HS-27A (cell line): ENCODE measurements at places on chromosomes 13 and 19.

- no peak for DNase-seq
Measured at GRCh38 chr13:68834375-68834774, 1273.3 kb upstream of the ATXN8OS start.

GRCh38 chr13:32446773-32447465 is 19.0 kb upstream of the N4BP2L1 start:
- DNase-seq = no peak

- no peak for DNase-seq
Measured at GRCh38 chr19:21699197-21699596, 68.2 kb downstream of the ZNF100 start.

DNA sequence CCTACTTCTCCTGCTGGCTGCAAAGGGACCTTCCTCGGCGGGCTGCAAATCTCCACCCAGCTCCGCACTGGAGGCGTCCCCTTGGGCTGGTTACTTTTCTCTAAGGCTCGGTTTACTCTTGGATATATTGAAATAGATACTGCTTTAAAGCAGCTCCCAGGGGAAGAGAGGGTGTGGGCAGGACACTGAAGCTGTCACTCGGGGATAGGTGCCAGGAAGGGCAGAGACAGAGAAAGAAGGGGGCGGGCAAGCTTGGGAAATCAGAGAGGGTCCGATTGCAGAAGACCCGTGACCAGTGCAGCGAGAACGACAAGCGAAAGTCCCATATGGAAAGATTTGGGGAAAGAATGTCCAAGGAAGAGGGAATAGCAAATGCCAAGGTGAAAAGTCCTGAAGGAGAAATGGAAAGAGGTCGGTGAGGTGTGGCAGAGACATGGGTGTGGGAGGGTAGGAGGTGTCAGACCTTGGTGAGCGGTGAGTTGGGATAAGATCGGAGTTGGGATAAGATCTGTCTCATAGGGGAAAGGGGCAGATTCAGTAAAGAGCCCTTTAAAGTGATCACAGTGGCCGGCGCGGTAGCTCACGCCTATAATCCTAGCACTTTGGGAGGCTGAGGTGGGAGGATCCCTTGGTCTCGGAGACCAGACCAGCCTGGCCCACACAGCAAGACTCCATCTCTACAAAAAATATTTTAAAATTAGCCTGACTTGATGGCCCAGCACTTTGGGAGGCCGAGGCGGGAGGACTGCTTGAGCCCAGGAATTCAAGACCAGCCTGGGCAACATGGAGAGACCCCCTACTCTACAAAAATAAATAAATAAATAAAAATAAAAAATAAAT is 618 bp downstream of the THSD8 start:
- DNase-seq = no peak

DNA sequence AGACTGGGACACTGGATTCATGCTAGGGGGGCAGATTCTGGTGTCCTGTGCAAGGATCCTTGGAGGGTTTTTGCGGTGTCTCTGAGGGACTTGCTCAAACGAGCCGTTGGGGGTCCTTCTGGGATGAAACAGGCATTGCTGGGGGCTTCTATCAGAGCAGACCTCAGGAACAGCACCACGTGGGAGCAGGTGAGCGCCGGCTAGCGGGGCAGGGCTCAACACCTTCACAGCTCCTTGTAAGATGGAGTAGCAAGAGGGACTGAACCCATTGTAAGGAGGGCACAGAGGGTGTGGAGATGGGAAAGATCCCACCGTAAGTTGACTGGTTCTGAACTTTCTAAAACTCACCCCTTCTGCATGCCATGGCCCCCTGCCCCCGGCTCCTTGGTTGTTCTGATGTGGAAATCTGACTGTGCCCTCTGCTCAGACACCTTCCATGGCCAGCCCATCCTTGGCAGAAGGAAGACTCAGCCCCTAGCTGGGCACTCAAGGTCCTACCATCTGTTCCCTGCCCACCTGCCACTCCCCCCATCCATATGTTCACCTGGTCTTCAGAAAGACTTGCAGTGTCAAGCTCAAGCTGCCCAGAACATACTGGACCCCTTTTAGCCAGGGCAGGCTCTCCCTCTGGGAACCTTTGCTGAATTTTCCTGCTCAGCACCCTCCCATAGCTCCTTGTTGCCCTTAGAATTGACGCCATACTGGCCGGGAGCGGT is 1.2 kb downstream of the SLC27A1 start:
- no peak for DNase-seq

DNA sequence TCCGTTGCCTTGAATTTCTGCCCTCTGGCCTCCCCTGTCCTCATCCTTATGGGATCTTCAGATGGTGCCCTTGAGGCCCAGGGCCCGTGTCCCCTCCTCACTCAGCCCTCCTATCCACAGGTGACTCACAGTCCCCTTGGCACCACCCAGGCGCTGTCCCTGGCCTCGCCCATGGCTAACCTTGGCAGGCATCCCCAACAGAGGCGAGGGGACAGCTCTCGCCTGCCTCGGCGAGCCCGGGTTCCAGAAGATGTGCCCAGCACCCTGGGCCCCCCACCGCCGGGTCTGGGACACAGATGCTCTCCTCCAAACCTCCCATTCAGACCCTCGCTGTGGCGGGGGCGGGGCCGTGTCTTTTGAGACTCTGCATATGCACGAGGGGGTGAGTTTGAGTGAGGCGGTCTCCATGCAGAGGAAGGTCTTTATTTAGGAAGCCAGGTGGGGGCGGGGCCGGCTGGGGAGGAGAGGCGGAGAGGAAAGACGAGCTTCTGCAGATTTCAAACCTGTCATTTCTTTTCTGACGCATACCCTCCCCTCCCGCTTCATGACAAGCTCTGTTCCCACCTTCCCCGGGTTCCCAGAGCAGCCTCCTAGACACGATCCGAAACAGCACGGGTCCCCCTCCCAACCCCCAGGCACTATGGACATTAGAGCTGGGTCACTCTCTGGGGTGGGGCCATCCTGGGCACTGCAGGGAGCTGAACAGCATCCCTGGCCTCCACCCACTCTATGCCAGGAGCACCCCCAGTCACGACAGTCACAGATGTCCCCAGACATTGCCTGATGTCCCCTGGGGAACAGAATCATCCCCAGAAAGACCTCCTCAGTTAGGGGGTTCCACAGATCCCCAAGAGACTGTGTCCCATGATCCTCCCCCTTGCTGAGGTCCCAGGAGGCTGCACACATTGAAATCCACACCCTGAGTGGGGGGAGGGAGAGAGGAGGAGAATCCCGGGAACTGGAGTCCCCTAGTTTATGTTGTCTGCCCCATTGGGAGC is 48.5 kb downstream of the GNG7 start:
- no peak for DNase-seq

- DNase-seq = no peak
Measured at GRCh38 chr19:28933039-28933438, 279.9 kb downstream of the UQCRFS1 start.

DNA sequence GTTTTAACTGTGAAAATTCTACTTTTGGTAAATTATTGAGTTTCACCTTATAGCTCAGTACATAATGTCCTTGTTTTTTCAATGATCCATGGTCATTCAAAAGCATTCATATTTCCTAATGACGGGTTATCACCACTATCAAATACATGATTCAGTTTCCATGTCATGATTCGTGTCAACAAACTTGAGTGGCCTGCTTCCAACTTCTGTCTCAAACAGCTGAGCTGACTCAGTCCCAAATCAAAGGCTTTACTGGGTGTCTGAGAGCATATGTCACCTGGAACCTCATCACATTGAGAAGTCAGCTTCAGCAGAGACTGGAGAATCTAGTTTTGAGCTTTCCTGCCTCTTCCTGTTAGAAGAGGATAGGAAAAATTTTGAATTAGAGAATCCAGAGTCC is 40.3 kb upstream of the SGCG start:
- DNase-seq = no peak

DNA sequence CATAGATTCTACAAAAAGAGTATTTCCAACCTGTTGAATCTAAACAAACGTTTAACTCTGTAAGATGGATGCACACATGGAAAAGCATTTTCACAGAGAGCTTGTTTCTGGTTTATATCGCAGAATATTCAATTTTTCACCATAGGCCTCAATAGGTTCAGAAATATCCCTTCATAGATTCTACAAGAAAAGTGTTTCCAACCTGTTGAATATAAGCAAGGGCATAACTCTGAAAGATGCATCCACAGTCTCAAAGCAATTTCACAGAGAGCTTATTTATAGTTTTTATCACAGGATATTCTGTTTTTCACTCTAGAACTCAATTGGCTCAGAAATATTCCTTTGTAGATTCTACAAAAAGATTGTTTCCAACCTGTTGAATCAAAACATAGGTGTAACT is 1483.6 kb downstream of the UQCRFS1 start:
- DNase-seq = no peak

DNA sequence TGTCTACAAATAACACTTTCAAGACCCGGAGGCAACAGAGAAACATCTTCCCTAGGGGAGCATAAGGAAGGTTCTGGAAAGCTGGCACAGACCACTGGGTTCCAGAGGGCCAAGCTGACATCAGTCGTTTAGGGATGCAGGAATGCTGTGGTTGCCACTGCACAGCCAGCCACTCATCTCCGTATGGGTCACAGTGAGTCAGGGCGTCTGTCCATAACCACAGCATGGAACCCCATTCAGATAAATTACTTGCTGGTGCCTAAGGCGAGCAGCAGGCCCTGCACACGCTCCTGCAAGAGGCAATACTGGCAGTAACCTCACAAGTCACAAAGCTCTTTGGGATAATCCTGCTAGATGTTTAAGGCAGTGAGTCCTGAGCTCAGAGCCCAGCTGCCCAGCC is 140.9 kb upstream of the UBL3 start:
- peak; percentile 60 for DNase-seq

- DNase-seq = no peak
Measured at GRCh38 chr19:5307655-5308054, 33.0 kb downstream of the PTPRS start.

DNA sequence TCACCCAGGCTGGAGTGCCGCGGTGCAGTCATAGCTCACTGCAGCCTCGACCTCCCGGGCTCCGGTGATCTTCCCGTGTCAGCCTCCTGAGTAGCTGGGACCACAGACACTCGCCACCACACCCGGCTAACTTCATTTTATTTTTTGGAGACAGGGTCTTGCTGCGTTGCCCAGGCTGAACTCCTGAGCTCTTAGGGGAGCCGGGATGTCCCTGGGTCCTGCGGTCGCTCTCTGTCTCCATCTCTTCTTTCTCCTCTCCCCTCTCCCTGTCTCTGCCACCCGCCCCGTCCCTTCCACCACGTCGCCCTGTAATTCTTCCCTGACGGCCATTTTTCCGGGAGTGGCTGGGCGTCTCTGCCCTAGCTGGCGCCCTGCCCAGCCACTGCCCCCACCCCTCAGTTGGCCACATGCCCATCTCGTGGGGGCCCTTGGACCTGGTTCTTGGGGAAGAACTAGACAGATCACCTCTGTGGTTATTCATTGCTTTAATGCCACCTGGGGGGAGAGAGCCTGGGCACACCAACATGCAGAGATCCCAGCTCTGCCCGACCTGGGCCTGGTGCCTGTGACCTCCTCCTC is 18.9 kb downstream of the ARID3A start:
- DNase-seq = no peak

GRCh38 chr13:113548778-113549621 is 35.6 kb upstream of the TFDP1 start:
- no peak for DNase-seq

DNA sequence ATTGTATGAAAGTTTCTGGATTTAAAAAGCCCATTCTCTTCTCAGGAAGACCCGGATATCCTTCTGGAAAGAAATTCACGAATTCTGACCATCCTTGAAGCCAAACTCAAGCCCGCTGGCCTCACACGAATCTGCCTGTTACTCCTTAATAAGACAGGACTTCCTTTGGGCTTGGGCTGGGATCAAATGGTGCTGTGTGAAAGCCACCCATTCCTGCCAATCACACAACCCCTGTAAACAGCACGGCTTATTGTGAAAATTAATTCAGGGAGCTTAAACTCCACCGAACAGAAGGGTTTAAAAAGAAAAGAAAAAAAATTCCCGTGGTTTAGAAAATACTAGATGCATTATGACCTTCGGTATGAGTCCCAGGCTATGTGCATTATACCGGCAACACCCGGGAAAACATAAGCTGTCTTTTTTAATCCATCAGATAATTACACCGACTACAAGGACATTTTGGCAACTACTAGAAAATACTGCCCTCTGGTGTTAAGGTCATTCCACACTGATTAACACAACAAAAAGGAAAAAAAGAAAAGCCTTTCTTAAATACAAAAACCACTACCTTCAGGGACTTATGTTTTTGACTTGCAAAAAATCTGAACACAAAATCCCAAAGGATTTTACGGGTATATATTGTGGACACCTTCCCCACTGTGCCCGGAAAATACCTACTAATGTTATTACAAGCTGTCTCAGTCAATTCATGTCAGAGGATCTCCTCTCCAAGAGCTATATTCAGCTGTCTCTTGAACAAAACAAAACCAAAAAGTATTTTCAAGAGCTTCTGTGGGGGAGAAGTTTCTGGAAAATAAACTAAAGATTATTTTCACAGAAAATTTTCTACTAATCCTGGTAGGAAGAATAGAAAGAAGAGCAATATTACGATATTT is 76.0 kb upstream of the LSM14A start:
- peak; percentile 73 for DNase-seq

DNA sequence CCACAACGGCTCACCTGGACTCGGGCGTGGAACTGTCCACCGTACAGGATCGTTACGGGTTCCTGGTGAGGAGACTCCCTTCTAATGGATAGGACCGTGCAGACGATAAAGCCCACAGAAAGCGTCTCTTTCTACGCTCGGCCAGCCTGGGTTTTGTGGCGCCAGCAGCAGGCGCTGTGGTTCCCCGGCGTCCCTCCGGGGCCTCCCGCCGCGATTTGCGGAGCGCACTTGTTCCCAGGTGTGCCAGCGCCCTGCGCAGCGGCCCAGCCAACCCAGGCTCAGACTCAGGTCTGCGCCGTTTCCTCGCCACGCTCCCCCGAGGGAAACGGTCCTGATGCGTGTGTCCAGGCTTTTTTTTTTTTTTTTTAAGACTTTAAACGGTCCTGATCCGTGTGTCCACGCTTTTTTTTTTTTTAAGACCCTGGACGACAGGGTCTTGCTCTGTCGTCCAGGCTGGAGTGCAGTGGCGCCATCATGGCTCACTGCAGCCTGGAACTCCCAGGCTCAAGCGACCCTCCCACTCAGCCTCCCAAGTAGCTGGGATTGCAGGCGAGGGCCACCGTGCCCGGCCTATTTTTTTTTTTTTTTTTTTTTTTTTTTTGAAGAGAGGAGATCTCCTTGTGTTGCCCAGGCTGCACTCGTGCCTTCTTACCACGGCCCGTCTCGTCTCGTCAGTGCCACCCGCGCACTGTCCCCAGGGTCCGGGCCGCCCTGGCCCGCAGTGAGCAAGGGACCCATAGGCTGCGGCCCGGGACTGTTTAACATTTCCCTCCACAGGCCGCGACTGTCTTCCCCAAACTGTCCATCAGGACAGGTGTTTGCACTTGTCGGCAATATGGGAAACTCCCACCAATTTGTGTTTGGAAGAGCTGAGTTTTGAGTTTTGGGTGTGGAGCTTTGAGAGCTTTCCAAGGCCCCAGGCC is 23.8 kb downstream of the GJA3 start:
- DNase-seq = no peak
